ENCODE measurements at places on chromosomes 4 and X. TPM values are rescaled to one million over a fixed set of nuclear protein-coding genes. Genes with fewer than 3 reads are reported as not detected.

DNA sequence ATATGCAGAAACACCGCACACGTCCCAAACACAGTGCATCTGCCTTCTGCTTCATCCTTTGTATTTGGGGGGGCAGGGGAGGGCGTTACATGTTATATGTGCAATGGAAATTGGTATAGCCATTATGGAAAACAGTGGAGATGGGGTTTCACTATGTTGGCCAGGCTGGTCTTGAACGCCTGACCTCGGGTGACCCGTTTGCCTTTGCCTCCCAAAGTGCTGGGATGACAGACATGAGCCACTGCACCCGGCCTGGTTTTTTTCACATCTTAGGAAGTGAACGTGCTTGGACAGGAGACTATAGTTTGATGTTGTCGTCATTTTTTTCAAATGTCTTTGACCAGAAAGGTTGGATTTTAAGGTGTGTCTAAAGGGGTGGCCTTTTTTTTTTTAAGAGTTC, 88.6 kb downstream of the DHRSX start:
- DNase-seq: no peak

DNA sequence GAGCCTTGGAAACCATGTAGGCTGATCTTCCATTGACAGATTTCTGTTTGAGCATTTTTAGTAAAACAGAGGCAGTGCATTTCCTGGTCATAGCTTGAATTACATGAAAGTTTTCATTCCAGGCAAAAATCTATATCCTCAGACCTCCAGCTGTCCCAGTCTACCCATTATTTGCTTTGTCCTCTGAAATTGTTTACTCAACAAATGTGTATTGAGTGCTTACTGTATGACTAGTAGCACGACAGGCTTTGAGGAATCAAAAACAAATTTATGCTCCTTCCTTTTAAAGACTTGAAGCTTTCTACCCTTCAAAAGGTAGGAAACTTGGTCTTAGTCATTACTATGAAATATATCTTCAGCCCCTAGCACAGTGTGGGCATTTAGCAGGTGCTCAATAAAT, 307.9 kb upstream of the IGFBP7 start:
- DNase-seq: no peak

DNA sequence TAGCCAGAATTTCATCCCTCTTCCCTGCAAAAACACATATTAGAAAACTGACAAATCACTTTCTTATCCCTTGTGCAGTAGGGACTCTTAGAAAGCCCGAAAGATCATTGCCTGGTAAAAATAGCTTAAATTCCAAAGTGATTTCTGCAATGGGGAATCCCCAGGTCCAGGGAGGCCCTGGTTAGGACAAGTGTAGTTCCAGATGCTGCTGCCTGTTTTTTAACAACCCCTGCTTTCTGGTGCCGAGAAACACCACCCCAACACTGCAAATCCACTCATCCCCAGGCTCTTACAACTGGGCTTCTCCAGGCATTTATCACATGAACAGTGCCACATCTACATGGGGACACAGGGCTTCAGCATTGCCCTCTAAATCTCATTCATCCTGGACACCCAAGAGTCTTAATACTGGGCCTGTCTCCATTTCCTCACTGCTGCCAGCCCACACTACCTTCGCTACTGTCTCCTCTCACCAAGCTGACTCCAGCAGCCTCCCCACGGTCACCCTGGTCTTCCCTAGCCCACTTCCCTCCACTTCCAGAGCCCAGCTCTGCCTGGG, 112.2 kb upstream of the PSAPL1 start:
- DNase-seq: no peak

GRCh38 chr4:6923507-6923906, 13.9 kb downstream of the TBC1D14 start:
- no peak for DNase-seq

- DNase-seq: no peak
Observed at GRCh38 chrX:40420899-40421729, 159.7 kb upstream of the ATP6AP2 start.

DNA sequence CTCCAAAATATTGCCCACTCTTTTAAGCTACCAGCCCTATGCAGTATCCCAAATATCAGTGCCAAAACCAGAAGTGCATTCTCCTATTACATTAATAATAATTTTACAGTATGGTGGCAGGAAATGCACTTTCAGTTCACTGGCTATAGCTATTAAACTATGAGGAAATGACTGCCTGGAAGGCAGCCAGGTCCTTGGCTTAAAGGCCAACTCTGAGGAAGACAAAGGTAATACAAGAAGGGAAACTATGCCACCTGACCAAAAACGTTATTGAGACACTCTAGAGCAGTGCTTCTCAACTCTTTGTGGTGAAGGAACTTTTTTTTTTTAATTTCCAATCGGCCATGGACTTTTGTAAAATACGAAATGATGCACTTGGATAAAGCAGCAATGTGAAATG, 133.6 kb upstream of the VAMP7 start:
- DNase-seq: no peak

The GAGE12C gene
- not detected for polyA plus RNA-seq

The UGT2A1 gene
- 1.5 TPM for polyA plus RNA-seq

Data from left renal cortex interstitium (tissue), 4 donors.